Activated CD4-positive, alpha-beta T cell treated with anti-CD3 and anti-CD28 coated beads for 36 hours (primary cell): ENCODE measurements at places on chromosomes 2 and 18. TPM values are rescaled to one million over a fixed set of nuclear protein-coding genes. Genes with fewer than 3 reads are reported as not detected.
A peak's percentile ranks its signal among the peaks of the same experiment; 100 is the strongest.

TUBA4A gene
- total RNA-seq, result 210 TPM

OSR1 gene
- not detected for total RNA-seq

DNA sequence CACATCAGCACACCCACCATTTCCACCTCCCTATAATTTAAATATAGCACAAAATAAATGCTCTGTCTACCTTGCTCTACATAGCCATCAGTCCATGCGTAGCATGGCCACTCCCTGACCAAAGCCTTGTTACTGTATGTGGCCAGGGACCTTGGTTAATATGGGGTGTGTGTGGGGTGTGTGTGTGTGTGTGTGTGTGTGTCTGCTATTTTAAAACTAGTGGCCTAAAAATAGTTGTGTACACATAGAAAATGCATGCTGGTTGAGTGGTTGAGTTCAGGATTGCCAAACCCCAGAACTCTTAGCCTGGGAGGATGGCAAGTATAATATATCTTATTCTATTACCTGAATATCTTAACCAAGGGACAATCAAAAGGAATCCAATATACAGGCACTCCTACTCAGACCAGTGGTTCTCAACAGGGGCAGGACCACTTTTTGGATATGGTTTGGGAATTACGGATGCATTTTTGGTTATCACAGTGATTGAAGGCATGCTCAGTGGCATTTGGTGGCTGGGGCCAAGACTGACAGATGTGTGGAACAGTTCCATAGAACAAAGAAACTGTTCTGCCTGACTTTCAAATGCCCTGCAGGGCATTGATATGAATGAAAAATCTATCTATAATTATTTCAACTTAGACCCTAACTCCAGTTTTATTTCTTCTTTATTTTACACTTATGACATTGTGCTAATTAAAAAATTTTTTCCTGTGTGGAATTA is 72.3 kb upstream of the PSME4 start:
- no peak for DNase-seq

DNA sequence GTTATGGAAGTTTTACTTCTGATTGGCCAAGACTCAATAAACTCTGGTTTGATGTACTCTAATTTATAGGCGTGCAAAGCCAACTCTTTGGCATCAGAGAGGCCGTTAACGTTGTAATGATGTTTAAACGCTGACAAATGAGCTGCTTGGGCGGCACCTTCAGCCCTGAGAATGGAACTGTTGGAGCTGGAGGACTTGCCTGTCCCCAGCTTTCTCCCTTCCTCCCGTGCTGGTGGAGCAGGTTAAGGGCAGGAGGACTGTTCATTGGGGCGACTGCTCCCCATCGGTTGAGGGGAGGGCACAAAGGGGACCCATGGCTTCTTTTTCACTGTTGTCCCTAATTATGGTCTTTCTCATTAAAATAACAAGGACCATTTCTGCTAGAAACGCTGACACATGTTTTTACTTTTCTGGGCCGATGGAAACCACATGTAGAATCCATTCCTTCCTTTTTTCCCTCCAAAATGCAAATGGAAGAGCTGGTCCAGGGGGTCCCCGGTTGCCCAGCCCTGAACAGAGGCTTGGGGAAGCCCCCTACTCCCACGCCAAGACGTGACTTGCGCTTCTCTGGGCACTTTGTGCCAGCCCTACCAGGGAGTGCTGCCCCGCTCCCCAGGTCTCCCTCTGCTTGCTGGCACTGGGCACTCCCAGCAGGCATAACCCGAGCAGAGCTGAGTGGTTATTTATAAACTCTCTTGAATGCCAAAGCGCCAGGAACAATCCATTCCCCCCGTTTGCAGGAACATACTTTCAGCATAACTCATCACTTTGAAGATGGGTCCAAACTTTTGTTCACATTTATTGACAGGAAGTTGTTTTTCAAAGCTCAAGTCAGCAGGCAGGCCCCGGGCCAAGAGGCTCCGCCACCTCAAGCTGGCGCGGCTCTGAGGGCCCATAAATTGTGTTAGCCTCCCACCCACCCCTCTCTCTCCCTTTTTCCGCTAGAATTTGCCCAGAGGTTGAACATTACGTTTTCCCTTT is 170.1 kb downstream of the ASB1 start:
- DNase-seq, result no peak

GRCh38 chr2:191656391-191656790 is 21.5 kb upstream of the NABP1 start:
- no peak for DNase-seq

- no peak for DNase-seq
These were observed 237.4 kb upstream of the REV1 start for GRCh38 chr2:99727199-99727598.

DNA sequence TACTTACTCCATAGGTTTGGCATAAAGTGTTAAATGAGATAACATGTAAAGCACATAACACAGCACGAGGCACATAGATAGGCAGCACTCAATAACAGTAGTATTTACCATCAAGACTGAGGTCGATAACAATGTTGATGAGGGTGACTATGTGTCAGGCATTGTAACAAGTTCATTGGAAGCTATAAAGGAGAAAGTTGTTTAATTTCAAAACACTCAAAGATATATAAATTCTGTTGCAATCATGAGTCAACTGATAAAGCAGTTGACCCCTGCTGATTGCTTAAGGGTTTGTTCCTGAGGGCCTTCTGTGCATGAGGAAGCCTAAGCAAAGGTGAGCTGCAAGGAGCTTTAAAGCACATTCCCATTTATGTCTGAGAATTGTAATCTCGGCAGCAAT is 760.5 kb downstream of the SATB2 start:
- no peak for DNase-seq

DNA sequence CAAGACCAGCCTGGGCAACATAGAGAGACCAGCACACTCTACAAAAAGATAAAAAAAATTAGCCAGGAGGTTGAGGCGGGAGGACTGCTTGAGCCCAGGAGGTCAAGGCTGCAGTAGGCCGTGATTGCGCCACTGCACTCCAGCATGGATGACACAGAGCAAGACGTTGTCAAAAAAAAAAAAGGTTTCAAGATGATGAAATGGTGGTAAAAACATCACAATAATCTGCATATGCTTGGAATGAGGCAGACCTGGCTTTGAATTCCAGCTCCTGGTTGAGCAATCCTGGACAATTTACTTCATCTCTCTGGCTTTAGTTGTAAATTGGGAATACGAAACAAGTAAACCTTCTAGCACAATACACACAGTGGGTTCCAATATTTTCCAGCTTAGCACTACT is 24.1 kb downstream of the USP40 start:
- no peak for DNase-seq

- no peak for DNase-seq
These were observed 131.6 kb downstream of the SCG2 start for GRCh38 chr2:223470602-223471001.

GRCh38 chr2:234368861-234369261 is 128.0 kb downstream of the ARL4C start:
- peak; percentile 71 for DNase-seq
